ENCODE measurements at places on chromosomes 1 and 21.

GRCh38 chr1:153842006-153842471 is 66.8 kb downstream of the SLC27A3 start:
- DNase-seq: no peak

- DNase-seq: no peak
These were observed 222.3 kb upstream of the SGIP1 start for GRCh38 chr1:66311628-66312027.

- DNase-seq: no peak
These were observed 1035.7 kb downstream of the ADGRL2 start for GRCh38 chr1:82836213-82836972.

GRCh38 chr1:53162621-53163020 is 20.2 kb upstream of the SLC1A7 start:
- no peak for DNase-seq

GRCh38 chr1:116861137-116861536 is 48.6 kb upstream of the PTGFRN start:
- no peak for DNase-seq

DNA sequence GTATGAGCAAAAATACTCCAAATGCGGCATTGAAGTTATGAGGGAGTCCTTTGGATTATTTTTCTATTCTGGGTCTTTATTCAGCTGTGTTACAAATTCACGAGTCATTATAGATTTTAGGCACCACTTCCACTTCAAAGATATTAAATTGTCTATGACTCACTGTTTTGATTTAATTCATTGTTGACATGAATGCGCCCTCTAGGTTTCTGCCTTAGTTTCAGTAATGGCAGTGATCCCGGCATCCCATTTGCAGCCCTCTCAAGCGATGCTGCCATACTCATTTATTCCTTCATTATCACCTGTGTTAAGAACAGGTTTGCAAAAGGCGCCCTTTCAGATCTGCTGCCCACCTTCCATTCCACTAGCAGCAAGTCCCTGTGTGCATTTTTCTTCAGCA is 14.0 kb downstream of the RSPO1 start:
- DNase-seq: no peak

DNA sequence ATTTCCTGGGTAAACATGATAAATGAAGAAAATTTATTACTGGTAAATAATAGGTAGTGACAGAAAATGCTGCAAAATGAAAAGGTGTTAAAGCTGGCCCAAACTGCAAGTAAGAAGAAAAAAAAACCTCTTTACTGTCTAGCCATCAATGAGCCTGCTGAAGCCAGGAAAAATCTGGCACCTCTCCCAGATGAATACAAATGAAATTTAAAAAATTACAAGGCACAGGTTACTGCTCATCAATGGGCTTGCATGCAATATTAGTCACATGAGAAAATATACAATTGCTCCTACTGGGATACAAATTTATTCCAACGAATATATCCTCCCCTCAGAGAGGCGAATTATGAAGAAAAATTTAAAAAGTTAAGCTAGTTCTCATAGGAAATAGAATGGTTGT is 1422.5 kb downstream of the KCNT2 start:
- DNase-seq: no peak

GRCh38 chr1:27137544-27138075 is 17.3 kb downstream of the SLC9A1 start:
- DNase-seq: no peak

DNA sequence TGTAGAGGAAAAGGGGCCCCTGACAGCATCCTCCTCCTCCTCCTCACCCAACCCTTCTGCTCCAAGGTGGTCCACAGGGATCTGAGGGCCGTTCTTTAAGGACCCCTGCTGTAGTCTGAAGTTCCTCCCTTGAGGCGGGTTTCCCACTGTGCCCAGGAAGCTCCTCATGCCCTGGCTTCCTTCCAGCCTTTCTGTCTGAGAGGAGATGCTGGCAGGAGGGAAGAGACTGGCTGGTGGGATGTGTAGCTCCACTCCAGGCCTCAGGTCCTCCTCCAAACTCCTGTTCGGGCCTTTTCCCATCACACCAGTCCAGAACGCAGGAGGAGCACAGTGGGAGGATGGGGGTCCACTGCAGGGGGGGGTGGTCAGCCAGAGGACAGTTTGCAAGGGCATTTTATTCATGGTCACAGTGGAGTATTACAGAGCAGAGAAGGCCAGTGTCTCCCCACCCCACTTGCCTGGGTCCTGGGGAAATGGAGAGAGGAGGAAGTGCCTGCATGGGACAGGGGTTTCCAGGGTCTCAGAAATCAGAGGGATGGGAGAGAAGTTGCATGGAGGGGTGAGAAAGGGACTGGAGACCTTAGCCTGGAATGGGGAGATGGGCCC is 7.8 kb downstream of the ETV3L start:
- peak; percentile 29 for DNase-seq

- peak; percentile 74 for DNase-seq
These were observed 56.8 kb upstream of the PRDX6 start for GRCh38 chr1:173420330-173420806.

- DNase-seq: peak; percentile 68
These were observed 720 bp downstream of the SUSD4 start for GRCh38 chr1:223363057-223363855.

DNA sequence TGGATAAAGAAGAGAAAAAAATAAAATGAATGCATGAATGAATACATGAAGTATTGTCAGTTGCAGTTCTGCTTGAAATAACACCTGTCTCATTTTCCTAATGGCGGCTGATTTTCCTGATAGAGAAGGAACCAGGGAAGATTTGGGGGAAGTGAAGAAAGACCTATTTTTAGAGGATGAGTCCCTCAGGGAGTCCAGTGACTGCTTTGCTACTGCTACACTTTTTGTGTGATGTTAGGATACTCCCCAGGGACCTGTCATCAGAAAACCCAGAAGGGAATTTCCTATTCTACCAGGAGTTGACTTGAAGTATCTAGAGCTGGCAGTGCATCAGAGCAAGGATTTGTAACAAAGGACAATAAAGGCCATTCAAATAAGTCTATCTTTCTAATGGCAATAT is 114.8 kb downstream of the MAB21L3 start:
- DNase-seq: no peak

- no peak for DNase-seq
These were observed 12.2 kb upstream of the FASLG start for GRCh38 chr1:172646653-172647052.

GRCh38 chr1:99084562-99084961 is 79.9 kb upstream of the PLPPR5 start:
- DNase-seq: no peak

DNA sequence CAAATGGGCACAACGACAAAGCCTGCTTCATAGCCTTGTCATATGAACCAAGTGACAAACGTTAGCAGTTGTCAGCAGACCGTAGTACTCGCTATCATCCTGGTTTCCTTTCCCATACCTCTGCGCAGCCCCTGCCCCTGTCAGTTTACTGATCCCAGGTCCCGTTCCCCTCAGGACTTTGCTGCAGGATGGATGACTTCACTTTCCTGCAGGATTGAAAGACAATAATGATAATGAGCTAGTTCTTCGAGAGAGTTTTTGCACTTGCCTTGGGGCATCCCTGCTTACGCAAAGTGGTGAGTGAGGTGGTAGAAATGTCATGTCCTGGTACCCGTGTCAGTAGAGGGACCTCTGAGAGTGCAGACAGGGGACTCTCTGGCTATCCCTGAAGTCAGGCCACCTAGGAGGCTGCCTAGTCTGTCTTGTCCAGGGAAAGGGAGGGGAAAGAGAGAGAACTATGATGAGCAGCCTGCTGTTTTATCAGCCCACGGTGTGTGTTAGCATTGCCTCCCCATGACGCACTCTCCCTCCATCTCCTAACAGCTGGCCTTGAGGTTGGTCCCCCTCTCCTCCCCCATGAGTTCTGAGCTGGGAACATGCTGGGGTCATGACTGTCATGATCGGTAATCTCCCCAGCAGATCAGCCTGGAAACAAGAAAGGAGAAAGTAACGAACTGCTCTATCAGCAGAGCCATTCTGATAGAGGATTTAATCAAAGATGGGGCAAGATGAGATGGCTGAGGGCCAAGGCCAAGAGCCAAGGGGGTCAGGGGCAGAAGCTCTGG is 53.7 kb downstream of the ELK4 start:
- DNase-seq: no peak

- no peak for DNase-seq
These were observed 119.2 kb downstream of the ITSN1 start for GRCh38 chr21:33761441-33762036.

GRCh38 chr1:24540051-24540905 is 15.6 kb upstream of the NCMAP start:
- DNase-seq: no peak

- no peak for DNase-seq
These were observed 6.0 kb downstream of the CDK18 start for GRCh38 chr1:205510308-205510950.

DNA sequence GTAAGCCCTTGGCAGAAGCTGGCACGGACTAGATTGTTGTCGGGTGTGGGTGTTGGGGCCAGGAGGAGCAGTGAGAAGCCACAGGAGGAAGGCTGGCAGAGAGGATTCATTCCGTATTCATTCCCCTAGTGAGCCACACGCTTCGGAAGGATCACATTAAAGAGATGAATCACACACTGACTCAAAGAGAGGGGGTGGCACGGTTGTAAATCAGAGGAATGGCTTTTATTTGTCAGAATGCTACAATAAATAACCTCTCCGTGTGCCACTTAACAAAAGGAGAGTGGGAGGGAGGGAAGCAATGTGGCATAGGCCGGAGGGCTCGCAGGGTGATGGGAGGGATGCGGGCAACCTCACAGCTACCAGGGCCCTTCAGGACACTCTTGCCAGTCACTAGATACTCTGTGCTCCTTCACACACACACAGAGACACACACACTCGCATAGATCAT is 135.5 kb downstream of the HIVEP3 start:
- DNase-seq: no peak

GRCh38 chr1:218205721-218206120 is 79.4 kb upstream of the RRP15 start:
- DNase-seq: no peak

GRCh38 chr1:39485046-39485803 is 6.2 kb upstream of the BMP8A start:
- DNase-seq: no peak

DNA sequence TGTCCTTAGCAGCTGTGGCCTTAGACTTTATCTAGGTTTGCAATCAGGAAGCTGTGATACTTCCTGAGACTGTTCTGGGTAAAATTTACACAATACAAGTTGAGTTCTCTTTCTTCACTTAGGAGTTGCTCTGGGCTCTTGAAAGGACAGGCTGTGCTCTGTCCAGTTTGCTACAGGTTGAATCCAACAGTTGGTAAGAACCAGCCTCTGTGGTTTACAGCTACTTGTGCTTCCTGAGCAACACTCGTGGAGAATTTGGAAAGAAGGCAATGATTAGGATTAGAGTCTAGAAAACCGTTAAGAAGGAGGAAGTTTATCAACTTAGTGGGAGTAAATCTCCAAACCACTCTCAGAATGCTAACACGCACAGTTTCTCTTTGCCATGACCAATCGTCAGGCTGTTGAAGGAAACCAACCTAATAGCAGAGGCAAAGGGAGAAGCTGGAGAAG is 26.8 kb downstream of the GFI1 start:
- no peak for DNase-seq

GRCh38 chr1:25832336-25833037 is 12.7 kb downstream of the MTFR1L start:
- no peak for DNase-seq

DNA sequence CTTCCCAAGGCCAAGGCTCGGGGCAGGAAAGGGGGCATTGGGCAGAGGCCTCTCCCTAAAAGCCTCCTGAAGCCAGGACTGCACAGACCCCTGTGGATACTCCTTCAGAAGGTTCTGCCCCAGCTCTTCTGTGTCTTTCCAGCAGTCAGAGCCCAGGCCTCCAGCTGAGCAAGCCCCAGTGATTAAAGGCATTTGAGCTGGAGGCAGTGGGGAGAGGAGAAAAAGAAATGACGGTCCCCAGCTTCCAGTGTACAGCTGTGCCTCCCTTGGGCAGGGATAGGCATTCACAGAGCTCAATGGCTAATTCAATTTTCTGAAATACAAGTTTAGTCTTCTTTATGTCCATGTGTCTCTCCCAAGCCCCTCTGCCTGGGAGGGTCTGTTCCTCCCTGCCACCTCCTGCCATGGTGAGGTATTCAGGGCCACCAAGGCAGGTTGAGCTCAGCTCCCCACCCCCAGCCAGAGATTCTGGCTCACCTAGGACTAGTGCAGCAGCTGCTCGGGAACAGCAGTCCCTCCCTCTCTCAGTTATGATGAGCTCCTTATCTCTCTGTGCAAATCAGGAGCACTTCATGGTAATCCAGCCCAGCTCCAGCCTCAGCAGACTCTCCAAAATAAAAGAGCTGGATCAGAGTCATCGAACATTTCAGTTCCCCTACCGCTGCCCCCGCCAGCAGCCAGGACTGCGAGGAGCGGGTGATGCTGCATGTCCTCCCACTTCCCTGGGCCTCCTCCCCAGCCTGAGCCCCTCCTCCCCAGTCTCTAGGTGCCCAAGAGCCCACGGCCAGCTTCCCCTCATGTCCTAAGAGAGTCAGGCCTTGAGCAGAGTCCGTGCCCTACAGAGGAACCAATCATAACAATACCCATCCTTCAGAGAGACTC is 208.4 kb upstream of the ZC3H12A start:
- no peak for DNase-seq

DNA sequence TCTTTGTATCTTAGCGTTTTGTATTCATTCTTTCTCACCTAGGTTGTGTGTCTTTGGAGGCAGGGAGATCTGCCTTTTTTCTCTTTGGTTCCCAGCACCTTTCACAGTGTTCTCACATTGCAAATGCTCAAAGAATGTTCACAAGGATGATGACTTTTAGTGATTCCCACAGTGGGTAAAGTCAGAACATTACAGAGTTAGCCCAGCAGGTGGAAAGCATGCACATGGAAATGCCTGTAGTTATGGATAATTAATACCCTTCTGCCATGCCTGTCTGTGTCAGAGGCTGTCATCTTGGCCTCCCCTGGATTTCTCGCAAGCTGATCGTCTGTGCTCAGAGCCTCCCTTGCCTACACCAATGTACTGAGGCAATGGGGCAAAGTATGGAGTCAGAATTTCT is 458.9 kb downstream of the LMO4 start:
- peak; percentile 38 for DNase-seq

DNA sequence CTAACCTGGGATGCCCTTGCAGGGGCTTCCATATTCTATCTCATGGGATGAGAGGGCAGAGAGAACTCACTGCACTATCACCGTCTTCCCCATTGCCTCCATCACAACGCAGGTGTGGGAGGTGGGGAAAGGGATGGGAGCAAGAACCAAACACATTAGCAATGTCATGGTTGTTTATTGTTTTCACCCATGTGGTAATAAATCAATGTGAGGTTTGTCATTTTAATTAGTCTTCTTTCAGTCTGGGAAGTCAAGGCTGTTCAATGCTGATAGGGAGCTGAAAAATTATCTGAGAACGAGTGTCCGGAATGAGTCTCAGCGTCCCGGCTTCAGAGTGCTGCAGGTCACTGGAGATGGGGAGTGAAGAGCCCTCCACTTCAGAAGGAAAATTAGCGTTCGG is 268.5 kb downstream of the DUSP10 start:
- no peak for DNase-seq

- no peak for DNase-seq
These were observed 389.8 kb upstream of the ADGRL2 start for GRCh38 chr1:81410941-81411340.
